NCI-H524 (cell line): ENCODE measurements at places on chromosomes 2 and 18.
A peak's percentile ranks its signal among the peaks of the same experiment; 100 is the strongest.

DNA sequence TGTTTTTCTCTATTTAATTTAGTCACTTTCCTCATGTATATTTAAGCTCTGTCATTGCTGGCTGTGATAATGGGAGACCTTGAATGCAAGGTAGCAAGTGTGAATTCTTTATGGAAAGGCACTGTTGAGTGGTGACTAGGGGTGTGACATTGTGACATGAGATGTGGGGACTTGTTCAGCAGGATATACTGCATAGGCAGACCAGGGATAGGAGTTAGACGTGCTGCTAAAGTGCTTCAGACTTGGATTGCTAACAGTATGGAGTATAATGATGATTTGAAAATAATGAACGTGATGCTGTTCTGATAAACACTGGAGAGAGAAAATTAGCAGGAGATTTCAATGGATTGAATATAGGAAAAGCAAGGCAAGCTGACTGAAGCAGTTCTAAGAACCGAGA, 135.1 kb downstream of the NCOA1 start:
- DNase-seq, result no peak

DNA sequence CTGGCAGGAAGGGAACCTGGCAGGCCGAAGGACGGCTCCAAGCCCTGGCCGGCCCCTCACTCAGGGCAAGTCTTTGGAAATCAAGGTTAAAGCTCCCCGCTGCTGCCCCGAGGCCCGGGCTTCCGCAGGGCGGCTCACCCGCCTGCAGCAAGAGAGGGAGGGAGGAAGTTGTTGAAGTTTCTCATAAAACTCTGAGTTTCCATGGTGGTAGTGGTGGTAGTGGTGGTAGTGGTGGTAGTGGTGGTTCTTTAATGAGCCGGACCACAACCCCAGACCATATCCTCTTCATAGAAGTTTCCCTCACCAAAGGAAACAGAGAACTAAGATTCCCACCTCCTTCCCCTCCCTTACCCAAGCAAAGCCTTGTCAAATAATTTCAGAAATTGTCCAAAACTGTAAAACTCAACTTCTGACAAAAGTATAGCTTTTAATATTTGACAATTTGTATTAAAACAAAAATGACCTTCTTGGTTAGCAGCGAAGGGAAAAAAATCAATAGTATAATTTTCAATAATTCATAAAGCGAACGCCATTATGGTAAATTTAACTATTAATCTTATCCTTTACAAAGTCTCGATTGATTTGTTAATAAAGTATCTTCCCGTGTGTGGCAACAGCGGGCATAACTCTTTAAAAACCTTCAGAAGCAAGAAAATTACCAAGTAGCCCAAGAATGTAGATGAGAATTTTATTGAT, 1.5 kb upstream of the HOXD10 start:
- no peak for DNase-seq

DNA sequence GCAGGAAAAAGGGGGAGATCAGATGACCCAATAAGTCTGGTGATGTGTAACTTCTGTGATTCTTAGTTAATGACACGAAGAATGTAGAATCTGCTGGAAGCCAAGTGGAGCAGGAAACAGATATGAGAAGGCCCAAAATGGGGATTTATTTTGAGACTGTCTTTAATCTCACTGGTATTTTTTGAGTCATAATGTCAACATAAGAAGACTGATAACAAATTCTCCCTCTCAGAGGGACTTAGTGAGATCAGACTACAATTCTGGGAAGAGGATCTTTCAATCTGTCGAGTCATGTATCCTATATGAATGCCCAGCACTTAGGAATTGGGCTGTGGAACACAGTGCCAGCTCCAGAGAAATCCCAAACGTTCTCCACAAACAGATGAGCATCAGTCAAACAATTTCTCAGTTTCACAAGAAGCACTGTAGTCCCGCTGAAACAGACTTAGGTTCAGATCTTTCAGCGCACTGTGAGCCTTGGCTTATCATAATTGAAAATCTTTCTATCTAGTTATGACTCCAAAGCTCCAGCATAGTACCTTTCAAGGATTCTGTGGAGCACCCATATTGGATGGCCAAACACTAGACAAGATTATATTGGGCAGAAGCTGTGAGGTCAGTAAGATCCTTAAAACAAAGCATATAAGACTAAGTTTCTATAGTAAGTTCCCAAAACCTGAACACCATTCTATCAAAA, 738.2 kb downstream of the LRP1B start:
- peak; percentile 5 for DNase-seq

- no peak for DNase-seq
Measured at GRCh38 chr2:3317871-3318590, 59.6 kb downstream of the EIPR1 start.

DNA sequence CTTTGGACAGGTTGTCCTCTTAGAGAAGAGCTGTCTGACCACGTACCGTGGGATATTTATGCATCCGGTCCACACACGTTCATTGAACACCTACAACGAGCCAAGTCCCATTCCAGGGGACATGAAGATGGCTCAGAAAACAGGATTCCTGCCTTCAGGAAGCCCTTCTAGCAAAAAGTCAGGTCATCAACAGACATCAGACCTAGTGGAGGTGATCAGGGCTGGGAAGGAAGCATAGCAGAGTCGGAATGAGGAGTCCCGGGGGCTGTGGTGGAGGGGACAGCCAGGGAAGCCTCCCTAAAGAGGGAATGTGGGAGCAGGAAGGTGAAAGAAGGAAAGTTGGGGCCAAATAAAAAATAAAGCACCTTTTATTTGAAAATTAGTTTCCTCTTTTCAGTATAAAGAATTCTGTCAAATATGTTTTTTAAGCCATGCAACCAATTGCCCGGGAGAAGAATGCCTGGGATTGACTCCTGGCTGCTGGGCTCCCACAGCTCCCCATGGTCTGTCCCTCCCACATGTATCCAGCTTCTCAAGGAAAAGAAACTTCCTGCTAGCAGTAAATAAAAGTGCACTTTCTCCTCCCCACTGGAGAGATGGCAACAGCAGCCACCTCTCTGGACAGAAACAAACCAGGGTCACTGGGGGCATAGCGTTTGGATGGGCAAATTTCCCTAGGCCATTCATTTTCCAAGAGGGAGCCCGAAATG, 144.8 kb downstream of the SMAD7 start:
- DNase-seq, result no peak

DNA sequence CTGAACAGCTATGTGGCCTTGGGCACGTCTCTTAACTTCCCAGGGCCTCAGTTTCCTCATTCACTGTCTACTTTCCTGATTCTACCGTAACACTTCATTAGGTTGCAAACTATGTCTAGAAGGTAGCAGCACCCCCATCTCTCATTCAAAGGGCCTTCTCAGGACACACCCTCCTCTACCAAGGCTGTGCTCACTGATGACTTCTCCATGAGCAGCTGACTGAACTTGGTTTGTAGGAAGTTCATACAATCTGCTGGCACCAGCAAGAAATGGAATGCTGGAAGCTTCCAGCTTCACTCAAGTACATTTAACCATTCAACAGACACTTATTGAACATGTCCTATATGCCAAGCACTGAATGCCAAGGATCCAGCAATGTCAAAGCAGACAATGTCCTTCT, 250.8 kb upstream of the CTAGE1 start:
- DNase-seq, result no peak

DNA sequence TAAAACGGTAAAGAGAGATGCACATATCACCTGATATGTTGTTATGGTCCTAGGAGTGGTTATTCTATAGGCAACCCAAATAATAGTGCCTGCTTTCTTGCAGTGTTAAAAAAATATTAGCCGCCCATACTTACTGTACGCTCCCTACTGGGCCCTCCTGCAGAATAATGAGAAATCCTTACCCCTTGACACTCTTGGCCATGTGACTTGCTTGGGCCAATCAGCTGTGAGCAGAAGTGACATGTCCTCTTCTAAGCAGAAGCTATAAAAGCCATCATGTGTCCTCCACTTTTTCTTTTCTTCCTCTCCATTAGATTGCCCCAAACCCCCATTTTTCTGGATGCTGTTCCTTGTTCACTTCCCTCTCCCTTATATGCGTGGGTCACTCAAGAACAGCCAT, 90.5 kb upstream of the SPRED2 start:
- no peak for DNase-seq

DNA sequence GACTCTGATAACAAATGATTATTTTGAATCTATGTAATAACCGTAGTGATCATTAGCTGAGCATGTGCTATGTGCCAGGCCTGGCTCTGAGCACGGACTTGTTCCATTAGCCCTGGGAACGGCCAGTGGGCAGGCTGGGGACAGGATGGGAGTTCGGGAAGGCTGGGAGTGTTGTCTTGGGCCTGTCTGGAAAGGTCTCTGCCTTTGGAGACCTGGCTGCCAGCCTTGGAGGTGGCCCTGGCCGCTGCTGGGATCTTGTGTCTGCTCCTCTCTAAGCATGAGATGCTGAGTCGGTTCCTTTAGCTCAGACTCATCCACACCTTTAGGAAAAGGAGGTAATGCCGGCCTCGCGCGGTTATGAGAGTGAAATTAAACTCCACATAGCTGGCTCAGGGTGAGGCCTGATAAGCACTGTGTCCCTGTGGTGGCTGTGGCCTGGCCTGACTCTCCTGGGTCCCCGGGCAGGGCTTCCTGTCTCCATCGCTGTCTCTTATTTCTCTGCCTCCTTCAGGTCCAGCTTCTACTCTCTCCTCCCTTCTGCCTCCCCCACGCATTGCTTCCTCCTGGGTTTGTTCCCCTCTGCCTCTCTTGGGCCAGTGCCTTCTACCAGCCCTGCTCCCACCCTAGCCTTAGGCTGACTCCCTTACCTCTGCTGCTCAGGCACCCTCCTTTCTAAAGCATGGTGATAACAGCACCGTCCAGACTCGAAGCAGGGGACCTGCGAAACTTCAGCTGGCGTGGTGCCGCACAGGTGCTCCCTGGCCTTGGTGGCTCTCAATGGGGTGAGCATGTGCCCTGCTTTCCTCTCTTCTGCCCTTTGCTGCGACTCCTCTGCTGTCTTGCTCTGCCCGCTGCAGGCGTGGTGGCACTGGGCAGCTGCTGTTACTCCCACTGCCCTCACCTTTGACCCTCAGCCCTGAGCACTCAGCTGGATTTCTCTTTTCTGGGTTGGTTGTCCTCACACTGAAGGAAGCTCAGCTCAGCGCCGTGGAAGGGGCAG, 41.8 kb downstream of the NCK2 start:
- DNase-seq, result no peak

DNA sequence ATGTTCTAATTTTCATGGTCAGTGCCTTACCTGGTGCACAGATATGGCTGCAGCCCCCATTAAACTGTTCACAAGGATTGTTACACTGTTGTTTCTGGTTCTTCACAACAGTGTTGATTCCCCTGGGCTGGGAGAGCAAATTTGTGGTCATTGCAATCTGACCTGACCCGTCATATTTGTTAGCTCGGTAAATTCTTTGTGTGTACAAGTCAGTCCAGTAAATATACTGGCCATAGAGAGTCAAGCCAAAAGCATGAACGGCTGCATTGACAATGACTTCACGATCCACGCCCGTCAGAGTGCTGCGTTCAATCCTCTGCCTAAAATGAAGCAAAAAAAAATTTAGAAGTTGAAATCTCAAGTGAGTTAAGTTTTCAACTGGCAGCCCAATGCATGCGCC, 134.6 kb downstream of the DHRS9 start:
- no peak for DNase-seq

GRCh38 chr2:40803900-40804299, 352.0 kb upstream of the SLC8A1 start:
- DNase-seq, result no peak

DNA sequence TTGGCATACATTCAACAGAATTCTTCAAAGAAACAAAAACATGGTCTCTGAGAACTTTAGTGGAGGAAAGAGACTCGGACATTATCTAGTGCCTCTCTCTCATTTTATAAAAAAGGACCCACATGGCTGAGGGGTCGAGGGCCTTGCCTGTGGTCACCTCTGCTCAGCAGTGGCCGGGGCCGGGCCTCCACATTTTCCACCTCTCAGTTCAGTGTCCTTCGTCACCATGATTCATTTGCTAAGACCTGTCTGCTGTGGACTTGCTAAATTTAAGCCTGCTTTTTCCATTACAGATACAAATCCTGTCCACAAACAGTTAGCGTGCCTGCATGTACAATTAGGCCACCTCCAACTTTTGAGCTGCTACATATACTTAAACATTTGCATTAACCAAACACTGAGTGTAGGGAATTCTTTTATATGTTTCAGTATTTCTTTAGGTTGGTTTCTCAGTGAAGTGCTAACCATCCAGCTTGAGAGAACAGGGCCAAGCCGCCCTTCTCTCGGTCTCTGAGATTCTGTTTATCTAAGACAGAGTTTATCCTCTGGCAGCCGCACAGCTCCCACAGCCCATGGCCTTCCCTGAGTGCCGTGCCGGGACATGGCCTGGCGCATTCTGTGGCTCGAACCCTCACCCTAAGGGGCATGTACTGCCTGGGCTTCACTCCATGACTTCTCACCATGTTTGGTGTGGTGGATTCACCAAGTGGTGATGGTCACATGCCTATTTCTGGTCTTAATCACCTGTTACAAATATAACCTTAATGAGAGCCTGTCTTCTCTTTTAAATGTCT, 46.2 kb downstream of the COA5 start:
- no peak for DNase-seq

GRCh38 chr18:3246635-3247239, 864 bp upstream of the MYL12A start:
- DNase-seq, result peak; percentile 37

- no peak for DNase-seq
Measured at GRCh38 chr2:127418300-127419111, at the start of gene PROC. PROC (plus strand) TSS chr2:127418427; CDS start chr2:127419943, 1,516 bp downstream.

DNA sequence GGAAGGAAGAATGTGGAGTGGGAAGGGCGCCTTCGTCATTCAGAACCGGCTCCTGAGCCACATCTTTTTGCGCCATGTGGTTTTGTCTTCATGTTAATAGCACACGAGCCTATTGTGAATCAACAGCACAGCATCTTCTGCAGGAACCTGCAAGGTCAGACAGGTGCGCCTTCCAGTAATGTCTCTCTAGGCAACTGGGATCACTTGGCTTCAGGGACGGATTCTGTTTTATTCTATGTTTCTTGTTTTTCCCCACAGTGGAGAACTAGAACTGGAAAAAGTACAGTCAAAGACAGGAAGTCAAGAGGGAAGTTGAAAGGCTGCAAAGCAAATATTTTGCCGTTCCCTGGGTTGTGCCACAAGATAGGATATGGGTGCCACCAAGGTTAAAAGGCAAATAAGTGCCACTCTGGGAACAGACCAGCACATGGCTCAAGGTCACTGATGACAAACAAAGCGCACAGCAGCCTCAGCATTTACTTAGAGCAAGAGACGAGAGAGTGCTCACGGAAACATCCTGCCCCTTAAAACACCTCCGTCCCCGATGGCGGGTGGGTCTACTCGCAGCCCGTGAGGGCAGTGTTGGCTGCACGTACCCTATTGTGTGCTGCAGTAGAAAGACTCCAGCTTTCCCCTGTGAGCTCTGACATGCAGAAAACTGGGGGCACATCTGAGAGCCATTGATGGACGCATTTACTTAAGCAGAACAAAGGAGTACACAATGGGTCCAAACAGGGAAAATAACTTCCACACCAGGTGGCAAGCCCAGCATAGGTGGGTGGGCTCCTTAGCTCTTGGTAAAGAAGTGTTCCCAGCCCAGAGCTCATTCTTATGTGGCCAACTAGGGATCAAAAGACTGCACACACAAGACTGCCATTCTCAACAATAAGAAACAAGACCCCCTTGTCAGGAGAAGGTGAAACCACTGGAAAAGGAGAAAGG, 107.2 kb upstream of the PARD3B start:
- DNase-seq, result no peak

- no peak for DNase-seq
Measured at GRCh38 chr2:147026664-147027295, 818.0 kb upstream of the ACVR2A start.

GRCh38 chr2:68152681-68153347, 4.9 kb upstream of the PNO1 start:
- no peak for DNase-seq

GRCh38 chr2:191155608-191156071, 4.8 kb upstream of the STAT4 start:
- DNase-seq, result peak; percentile 52

- DNase-seq, result no peak
Measured at GRCh38 chr2:144206019-144206418, 313.9 kb downstream of the ZEB2 start.
